ENCODE measurements at places on chromosomes 16 and 17.

- no peak for DNase-seq
- H3K27me3 ChIP-seq: peaks cover 5% of the 10 kb centered on the region
- H3K4me1 ChIP-seq: peaks cover 21% of the 10 kb centered on the region
- no peak overlapping the region for H3K27ac ChIP-seq
These were observed 13.3 kb downstream of the GPRC5C start for GRCh38 chr17:74445158-74445557.

DNA sequence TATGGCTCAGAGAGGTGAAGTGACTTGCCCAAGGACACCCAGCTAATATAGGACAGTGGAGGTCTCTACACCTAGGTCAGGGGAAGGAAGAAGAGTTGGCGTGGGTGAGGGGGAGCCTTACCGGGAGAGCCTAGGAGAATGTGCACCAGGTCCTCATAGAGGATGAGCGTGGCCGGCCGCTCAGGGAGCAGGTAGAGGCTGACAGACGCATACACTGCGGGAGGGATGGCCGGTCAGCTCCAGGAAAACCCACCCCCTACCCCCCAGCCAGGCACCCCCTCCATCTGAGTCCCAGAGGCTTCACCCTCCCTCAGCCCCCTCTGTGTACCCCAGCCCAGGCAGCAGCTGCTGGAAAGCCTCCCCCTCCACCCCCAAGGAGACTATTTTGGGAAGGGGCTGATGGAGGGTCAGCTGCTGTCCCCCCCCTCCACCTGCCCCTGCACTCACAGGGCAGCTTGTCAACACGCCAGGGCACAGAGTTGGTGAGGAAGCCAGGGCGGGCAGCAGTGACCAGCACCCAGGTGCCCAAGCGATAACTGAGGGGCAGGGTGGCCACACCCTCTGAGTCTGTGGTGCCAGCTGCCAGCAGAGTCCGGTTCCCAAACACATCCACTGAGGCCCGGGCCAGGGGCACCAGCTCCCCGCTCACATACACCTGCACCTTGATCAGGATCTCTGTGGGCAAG is 4.1 kb downstream of the FAM171A2 start:
- DNase-seq: no peak
- H3K36me3 ChIP-seq: no peaks in the 10 kb centered on the region
- H3K4me3 ChIP-seq: no peak overlapping the region

- DNase-seq: no peak
- H3K4me1 ChIP-seq: peaks cover 3% of the 10 kb centered on the region
- no peaks in the 10 kb centered on the region for H3K27me3 ChIP-seq
- H3K36me3 ChIP-seq: no peaks in the 10 kb centered on the region
- no peak overlapping the region for H3K4me3 ChIP-seq
- no peak overlapping the region for H3K27ac ChIP-seq
These were observed 551.5 kb downstream of the MAF start for GRCh38 chr16:79049040-79049439.

GRCh38 chr16:56977216-56977615 is 12.1 kb upstream of the NLRC5 start:
- H3K36me3 ChIP-seq: peaks cover 7% of the 10 kb centered on the region
- H3K4me3 ChIP-seq: no peak overlapping the region
- peaks cover 32% of the 10 kb centered on the region for H3K4me1 ChIP-seq
- no peak overlapping the region for H3K27ac ChIP-seq
- no peak for DNase-seq
- H3K27me3 ChIP-seq: no peaks in the 10 kb centered on the region

- H3K27ac ChIP-seq: no peak overlapping the region
- peaks cover 37% of the 10 kb centered on the region for H3K36me3 ChIP-seq
- no peak overlapping the region for H3K4me3 ChIP-seq
- peaks cover 8% of the 10 kb centered on the region for H3K4me1 ChIP-seq
- no peaks in the 10 kb centered on the region for H3K27me3 ChIP-seq
These were observed 1.7 kb downstream of the BLMH start for GRCh38 chr17:30290077-30290476.

- peaks cover 26% of the 10 kb centered on the region for H3K27me3 ChIP-seq
- DNase-seq: no peak
- H3K27ac ChIP-seq: no peak overlapping the region
- H3K36me3 ChIP-seq: no peaks in the 10 kb centered on the region
These were observed 4.6 kb upstream of the PYDC1 start for GRCh38 chr16:31221357-31222160.

DNA sequence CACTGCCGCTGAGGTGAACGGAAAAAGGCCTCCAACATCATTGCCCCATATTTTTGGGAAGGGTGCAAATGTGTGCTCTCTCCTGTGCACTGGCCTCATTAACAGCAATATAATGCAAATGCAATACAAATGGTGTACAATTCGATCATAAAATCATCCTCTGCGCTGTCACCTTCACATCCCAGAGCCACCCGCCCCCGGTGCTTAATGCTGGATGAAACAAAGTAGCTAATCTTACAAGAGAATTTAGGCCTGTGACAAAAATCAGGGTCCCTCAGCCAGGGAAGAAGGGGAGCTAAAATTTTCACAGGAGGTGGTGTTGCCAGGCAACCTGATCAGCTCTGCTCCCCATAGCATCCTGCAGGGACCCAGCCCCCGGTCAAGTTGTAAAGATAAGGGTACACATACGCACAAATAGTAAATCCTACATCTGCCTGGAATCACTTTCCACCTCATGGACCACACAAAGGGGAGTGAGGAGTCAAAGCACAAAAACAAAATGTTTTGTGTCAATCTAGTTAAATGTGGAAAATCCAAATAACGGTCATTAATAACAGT is 3.0 kb downstream of the TBC1D16 start:
- no peak overlapping the region for H3K4me3 ChIP-seq
- no peak overlapping the region for H3K27ac ChIP-seq
- no peaks in the 10 kb centered on the region for H3K36me3 ChIP-seq
- H3K27me3 ChIP-seq: peaks cover 13% of the 10 kb centered on the region
- peaks cover 23% of the 10 kb centered on the region for H3K4me1 ChIP-seq
- no peak for DNase-seq

DNA sequence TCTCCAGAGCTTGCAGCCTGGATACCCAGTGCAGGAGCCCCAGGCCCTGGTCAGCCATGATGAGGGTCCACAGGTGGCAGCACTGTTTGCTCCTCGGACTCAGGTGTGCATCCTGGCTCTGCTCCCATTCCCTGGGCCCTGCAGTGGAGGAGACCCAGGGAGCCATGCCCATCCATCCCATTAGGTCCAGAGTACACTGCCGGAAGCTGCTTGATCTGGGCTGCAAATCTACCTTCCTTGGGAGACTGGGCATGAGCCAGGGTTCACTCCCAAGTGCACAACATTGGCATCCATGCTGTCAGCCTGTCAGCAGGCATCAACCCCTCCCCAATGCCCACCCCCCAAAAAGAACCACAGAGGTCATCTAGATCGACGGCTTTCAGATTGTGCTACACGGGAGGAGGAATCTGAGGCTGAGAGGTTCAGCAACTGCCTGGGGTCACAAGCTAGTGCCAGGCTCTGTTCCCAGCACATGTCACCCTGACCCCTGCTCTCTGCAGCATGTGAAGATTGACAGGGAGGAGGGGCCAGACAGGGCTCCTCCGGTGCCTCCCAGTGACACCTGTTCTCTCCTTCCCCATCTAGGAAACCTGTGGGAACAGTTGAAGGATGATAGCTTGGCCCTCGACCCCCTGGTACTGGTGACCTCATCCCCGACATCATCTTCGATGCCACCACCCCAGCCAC is 15.7 kb downstream of the UNC119 start:
- no peaks in the 10 kb centered on the region for H3K36me3 ChIP-seq
- no peak for DNase-seq
- H3K27me3 ChIP-seq: no peaks in the 10 kb centered on the region
- no peak overlapping the region for H3K27ac ChIP-seq

DNA sequence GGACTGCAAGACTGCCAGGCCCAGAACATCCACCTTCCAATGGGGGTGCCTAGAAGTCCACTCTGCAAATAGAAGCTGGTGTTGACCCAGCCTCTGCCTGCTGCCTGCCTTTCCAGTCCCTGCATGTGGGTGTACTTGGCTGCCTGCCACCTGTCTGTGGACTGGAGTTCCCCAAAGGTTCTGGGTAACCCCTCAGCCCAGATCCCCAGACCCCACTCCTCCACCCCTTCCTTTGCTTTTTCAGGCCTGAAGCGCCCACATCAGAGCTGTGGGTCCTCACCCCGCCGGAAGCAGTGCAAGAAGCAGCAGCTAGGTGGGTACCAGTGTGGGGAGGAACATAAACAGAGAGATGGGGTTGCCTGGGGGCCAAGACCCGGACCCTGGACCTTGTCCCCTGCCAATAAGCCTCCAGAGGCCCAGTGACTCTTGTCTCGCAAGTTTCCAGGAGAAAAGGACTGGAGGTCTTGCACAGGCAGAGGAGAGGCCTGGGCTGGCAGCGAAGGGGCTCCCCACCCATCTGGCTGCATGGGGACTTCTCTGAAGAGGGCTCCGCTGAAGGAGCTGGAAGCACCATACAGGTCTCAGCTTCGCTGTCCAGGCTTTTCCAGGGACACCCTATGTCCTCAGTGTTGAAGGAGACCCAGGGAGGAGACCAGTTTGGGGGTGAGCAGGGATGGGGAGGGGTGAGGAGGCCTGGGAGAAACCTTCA is 34.3 kb downstream of the NLRC5 start:
- peak overlapping the region; percentile 23 for H3K27ac ChIP-seq
- peak overlapping the region; percentile 17 for H3K4me3 ChIP-seq
- peaks cover 92% of the 10 kb centered on the region for H3K36me3 ChIP-seq

DNA sequence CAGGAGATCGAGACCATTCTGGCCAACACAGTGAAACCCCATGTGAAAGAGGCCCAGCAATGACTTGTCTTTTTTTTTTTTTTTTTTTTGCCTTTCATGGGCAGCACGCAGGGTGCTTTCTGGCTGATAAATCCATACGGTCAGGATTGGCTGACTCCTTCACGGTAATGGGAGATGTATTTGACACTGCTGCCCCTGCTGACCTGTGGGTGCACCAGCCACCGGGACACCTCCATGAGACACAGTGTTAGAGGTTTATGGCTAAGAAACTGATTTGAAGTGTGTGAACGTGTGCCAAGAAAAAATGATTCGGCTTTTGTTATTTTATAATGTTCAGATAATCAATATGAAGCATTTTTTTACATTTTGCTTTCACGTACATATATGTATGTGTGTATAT is 48.4 kb downstream of the MAP2K6 start:
- H3K4me3 ChIP-seq: no peak overlapping the region
- H3K4me1 ChIP-seq: no peaks in the 10 kb centered on the region
- no peaks in the 10 kb centered on the region for H3K36me3 ChIP-seq

- no peaks in the 10 kb centered on the region for H3K36me3 ChIP-seq
- DNase-seq: no peak
- H3K4me3 ChIP-seq: no peak overlapping the region
These were observed 67.1 kb upstream of the METRNL start for GRCh38 chr17:83012200-83012785.
